ENCODE measurements at places on chromosomes 3 and 15. TPM values are rescaled to one million over a fixed set of nuclear protein-coding genes. Genes with fewer than 3 reads are reported as not detected.

DNA sequence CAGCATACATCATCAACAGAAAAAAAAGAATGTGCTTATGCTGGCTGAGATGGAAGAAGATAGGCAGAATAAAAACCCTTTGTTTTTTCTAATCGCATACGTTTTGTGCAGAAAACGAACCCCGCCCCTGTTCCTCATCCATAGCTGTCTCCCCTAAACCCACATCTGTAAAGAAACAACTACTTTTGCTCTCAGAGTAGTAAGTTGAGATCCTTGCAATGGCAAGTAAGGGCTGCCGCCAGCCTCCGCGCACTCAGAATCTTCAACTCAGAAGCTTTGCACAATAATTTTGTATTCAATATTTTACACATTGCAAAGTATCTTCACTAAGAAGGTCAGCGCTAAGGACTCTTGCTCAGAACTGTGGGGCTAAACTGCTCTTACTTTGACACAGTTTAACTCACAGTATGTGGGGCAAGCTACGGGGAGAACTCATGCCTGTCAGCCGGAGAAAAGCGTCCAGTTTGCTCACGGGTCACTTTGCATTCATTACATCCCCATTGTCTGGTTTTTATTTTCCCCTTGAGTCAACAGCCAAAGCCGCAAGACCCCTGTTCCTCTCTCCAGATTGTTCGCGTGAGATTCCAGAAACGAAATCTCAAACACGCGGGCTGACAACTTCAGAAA, 1.0 kb downstream of the LYSMD4 start:
- peaks cover 4% of the 10 kb centered on the region for H3K4me1 ChIP-seq
- H3K36me3 ChIP-seq: no peaks in the 10 kb centered on the region
- H3K27ac ChIP-seq: peak overlapping the region; percentile 90
- no peak for DNase-seq
- peak overlapping the region; percentile 99 for H3K4me3 ChIP-seq

DNA sequence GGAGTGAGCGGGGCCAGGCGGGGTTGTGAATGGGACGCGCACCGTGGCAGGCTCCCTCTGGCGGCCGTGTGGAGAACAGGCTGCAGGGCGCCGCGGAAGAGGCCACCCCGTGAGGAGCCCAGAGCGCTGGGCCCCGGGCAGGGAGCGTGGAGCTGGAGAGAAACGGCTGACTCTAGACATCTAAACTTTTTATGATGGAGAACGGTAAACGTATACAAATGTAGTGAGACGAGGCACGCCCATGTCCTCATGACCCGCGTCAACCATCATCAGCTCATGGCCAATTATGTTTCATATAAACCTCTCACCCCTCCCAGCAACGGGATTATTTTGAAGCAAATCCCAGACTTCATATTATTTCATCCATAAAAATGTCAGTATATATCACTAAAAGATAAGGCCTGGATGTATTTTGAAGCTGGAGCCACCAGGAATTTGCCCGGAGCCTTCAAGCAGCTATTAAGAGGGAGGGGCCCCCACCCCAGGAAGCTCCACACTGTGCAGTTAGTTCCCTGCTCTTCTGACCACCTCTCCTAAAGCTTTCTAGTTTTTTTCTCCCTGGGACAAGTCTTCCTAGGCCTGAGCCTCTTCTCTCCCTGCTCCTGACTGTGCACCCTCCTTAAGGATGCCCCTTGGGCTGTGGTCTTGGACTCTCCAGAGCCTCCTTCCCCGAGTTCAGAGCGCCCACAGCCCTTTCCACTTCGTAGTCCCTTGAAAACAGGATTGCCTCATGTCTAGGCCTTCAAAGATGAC, 149.5 kb downstream of the SMAD6 start:
- H3K27me3 ChIP-seq: no peaks in the 10 kb centered on the region
- DNase-seq: peak; percentile 92
- H3K36me3 ChIP-seq: no peaks in the 10 kb centered on the region
- H3K4me3 ChIP-seq: no peak overlapping the region

DNA sequence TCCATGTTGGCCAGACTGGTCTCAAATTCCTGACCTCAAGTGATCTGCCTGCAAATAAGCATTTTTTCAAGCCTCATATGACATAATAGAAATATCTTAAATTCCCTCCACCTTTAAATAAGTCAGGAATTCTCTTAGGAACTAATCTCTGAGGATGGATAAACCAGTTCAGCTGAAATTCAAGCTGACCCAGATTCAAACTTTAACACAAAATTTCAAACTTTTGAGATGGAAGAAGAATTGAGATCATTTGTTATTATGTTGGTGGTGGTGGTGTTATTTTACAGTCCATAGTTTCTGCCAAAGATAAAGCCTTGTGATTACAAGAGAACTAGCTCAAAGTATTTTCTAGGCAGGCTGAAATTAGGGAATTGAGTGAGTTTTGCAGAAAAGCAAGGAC, 85.5 kb downstream of the SSR3 start:
- H3K4me1 ChIP-seq: no peaks in the 10 kb centered on the region
- no peak for DNase-seq
- no peaks in the 10 kb centered on the region for H3K27me3 ChIP-seq
- no peak overlapping the region for H3K27ac ChIP-seq
- H3K36me3 ChIP-seq: no peaks in the 10 kb centered on the region

DNA sequence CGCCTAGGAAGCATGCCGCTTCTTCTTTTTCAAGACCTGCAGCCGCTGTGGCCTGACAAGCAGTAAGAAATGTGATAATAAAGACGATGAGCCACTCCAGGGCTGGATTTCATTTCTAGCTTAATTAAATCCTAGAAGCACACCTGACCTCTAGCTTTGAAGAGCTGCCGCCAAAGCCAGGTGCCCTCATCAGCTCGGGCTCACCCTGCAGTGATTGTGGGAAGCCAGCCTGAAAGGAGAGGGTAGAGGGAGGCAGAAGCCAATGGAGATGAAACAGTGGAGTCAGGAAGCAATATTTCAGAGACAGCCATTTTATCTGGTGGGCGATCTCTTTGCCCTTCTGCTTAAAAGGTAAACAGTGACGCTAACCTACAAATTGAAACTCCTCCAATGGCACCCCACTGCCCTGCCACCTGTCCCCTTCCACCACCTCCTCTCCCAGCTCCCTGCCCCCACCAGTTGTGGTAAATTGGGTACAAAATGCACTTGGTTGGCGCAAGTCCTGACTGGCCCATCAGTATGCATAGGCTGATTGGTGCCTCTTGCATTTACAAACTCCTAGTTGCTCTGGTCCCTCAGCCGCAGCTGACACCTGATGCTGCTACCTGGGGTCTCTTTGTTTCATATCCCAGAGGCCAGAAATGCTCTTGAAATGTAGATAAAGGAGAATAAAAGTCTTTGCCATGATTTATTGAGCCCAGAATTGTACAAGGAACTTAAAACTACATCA, 385.3 kb downstream of the PDCD6IP start:
- H3K4me3 ChIP-seq: no peak overlapping the region
- H3K27ac ChIP-seq: no peak overlapping the region
- H3K27me3 ChIP-seq: no peaks in the 10 kb centered on the region
- H3K36me3 ChIP-seq: no peaks in the 10 kb centered on the region
- no peaks in the 10 kb centered on the region for H3K4me1 ChIP-seq

DNA sequence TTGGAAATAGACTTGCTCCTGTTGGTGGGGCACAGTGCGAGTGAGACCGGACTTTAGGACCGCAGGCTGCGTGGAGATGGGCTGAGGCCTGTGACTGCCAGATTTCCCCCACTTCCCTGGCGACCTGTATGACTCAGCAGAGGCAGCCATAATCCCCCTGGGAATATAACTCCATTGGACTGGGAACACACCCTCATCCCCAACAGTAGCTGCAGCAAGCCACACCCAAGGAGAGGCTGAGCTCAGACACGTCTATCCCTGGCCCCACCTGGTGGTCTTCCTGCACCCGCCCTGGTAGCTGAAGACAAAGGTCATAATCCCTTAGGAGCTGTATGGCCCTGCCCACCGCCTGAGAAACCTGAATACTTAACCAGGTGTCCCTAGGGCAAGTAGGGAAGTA, 42.6 kb downstream of the DZIP1L start:
- no peak overlapping the region for H3K4me3 ChIP-seq
- H3K27ac ChIP-seq: no peak overlapping the region
- no peaks in the 10 kb centered on the region for H3K36me3 ChIP-seq
- no peak for DNase-seq
- no peaks in the 10 kb centered on the region for H3K27me3 ChIP-seq
- H3K4me1 ChIP-seq: no peaks in the 10 kb centered on the region

The STRA6 gene
- total RNA-seq: 2.4 TPM

The C2CD4A gene
- 0.13 TPM for total RNA-seq
